Germinal center (tissue), 1 donor: ENCODE measurements at places on chromosomes 3 and 15.

GRCh38 chr3:25584011-25584789, 80.5 kb downstream of the TOP2B start:
- no peak for DNase-seq

DNA sequence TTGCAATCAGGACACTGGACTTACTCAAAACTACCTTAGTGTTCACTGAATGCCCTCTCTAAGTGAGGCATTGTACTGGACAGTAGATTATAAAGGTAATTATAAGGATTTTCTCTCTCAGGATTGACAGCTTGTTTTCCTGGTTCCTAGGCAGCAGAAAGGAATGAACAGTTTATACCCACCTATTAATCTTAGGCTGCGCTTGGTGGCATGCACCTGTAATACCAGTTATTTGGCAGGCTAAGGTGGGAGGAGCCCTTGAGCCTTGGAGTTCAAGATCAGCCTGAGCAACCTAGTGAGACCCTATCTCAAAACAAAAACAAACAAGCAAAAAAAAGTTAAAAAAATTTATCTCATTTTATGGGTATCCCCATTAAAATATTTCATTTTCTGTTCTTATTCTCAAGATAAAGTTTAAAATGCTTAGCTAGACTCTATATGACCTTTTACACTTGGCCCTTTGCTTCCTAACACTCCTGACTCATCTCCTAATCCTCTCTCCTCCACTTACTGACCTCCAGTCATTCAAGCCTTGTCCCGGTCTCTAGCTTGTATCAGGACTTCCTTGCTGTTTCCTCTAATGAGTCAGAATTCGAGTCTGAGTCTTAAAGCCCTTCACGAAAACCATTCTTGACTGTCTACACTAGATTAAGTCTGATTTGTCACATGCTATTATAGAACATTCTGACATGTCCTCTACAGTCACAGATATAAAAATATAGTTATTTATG, 348.6 kb downstream of the NLGN1 start:
- no peak for DNase-seq

- no peak for DNase-seq
Measured at GRCh38 chr3:185852635-185853034, 27.8 kb upstream of the IGF2BP2 start.

DNA sequence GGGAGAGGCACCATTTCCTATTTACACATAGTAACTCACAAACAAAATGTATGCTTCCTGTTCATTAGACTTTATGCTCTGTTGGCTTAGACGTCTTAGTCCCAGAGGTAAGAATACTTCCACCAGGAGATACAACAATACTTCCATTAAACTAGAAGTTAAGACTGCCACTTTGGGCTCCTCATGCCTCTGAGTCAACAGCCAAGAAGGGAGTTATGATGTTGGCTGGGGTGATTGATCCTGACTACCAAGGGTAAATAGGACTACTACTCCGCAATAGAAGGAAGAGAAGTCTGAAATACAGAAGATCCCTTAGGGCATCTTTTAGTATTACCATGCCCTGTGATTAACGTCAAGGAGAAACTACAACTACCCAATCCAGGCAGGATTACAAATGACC, 43.5 kb upstream of the ABI3BP start:
- no peak for DNase-seq

DNA sequence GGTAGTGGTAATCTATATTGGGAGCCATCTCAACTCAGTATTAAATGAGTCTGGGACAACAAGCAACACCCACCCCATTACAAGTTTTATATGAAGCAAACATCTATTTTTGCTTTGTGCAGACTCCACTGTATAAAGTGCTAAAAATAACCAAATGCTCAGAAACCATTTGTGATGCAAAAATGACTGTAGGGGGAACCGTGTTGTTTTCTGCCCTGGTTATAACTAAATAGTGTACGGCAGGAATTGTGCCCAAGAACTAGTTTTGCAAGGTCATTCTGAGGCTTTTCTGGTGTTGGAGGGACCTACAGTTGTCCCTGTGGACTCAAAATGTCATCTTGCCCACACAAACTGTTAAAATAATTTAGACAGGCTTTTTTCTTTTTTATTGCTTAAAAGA, 88.3 kb downstream of the ITPR1 start:
- DNase-seq = no peak

DNA sequence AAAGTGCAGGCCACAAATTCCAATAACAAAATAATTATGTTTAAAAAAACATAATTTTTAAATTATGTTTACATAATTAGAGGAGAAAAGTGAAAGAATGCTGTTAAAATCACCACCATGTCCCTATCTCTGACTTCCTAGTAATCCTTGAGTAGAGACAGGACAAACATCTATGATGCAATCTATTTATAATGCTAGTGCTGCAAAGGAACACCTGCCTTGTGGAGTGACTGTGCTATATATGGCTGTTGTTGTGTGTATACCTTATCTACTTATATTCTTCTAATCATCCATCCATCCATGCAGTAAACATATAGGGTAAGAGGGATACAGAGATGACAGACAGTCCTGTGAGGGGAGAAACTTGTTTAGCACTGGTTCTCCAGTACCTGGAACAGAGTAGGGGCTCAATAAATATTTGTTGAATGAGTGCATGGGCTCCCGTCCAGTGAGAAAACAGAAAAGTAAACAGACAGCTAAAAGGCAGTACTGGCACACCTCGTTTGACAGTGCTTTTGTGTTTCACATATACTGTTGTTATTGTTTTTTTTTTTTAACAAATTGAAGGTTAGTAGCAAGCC, 229.3 kb upstream of the UBE2E1 start:
- DNase-seq = no peak

DNA sequence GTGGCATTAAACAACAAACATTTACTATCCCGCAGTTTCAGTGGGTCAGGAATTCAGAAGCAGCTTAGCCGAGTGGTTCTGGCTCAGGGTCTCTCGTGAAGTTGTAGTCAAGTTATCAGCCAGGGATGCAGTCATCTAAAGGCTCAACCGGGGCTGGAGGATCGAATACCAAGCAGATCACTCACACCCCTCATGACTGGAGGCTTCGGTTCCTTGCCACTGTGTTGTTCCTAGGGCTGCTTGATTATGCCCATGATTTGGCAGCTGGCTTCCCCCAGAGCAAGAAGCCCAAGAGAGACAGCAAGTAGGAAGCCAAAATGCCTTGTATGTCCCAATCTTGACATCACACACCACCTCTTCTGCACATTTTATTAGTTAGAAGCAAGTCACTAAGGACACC, 33.9 kb upstream of the CDCP1 start:
- no peak for DNase-seq

GRCh38 chr3:178513546-178514380, 22.5 kb upstream of the KCNMB2 start:
- DNase-seq = no peak

GRCh38 chr3:53774414-53774813, 71.8 kb downstream of the CHDH start:
- DNase-seq = no peak

GRCh38 chr3:139654637-139655365, 23.0 kb downstream of the NMNAT3 start:
- DNase-seq = no peak

- DNase-seq = no peak
Measured at GRCh38 chr3:39410893-39411292, 4.4 kb downstream of the RPSA start.

DNA sequence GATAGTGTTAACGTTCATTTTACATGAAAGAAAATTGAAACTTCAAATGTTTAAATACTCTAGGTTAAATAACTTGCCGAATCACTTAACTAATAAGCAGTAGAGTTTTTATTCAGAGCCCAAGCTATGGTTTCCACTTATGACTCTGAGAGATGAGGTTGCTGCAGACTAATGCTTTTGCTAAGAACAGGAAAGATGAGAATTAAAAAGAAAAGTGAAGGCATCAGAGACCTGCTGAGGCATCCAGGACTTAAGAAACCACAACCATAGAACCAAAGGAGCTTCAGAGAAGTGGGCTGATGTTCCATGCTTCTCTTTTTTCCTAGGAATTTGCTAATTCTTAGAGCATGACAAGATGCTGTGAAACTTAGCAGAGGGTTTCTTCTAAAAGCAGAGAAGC, 9.5 kb downstream of the HMG20A start:
- DNase-seq = no peak

DNA sequence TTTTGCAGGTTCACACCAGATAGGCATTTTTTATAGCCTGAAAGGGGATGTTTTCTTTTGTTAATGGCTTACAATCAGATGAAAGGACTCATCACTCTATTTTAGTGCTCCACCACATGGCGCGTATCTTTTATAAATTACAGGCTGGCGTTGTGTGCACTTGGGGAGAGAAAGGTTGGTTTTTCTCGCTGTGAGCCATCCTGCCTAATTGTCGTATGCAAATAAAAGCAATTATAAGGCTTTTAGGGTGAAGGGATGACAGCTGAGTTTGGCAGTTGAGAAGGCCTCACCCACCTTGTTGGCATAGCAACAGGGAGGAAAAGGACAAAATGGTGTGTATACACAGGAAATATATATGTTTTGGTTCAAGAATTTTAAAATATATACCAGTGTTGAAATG, 268.0 kb downstream of the NR2F2 start:
- DNase-seq = no peak

- DNase-seq = no peak
Measured at GRCh38 chr3:158267015-158267414, 157.1 kb downstream of the RSRC1 start.

DNA sequence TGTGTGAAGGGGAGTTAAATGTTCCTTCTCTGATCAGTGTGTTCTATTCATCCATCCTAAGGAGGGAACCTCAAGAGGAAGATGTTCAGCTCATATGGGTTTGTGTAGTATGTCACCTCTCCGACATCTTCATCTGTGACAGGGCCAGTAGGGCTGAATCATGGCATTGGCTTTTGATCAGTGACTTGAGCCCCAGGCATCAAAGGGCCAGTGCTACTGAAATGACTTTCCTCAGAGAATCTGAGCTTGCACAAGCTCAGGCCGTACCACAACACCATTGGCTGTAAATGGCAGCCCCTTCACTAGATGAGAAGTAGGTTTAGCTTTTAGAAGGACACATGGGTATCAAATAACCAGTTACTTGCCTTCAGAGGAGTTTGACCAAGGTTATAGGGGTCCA, 183.2 kb upstream of the NR2E3 start:
- DNase-seq = no peak

DNA sequence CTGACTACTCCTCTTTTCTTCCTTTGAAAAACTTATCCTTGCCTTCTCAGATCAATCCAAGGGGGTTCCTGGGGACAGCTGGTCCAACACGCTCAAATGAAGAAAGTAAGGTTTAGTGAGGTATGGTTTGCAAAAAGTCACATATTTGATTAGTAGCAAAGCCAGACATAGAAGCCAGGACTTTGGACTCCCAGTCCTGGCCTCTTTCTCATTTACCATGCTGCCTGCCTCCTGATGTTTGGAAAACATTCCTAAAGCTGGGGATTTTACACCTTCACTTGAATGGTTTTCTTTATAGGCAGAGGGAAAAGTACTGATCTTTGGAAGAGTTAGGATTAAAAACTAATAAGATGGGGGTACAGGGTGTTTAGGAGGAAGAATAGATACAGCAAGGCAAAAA, 14.6 kb downstream of the POPDC2 start:
- DNase-seq = no peak

DNA sequence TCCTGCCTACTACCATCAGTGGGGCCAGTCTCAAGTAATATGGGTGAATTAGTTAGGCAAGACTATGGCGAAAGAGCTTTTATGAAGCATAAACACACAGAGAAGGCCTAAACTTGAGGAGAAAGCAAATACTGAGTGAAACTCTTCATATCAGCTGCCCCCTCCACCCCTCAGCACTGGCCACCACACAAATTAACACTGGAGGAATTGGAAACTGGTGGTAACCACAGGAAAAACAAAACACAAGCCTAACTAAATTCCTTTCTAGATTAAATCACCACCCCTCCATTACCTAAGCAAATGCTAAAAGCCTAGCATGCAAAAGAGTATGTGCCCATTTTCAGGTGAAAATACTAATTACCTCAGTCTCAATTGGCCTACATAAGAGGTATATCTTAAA, 774.7 kb upstream of the NECTIN3 start:
- DNase-seq = no peak

GRCh38 chr3:188242436-188243123, 88.6 kb downstream of the LPP start:
- DNase-seq = peak; percentile 63

GRCh38 chr15:94237903-94238302, 6.5 kb downstream of the MCTP2 start:
- no peak for DNase-seq

DNA sequence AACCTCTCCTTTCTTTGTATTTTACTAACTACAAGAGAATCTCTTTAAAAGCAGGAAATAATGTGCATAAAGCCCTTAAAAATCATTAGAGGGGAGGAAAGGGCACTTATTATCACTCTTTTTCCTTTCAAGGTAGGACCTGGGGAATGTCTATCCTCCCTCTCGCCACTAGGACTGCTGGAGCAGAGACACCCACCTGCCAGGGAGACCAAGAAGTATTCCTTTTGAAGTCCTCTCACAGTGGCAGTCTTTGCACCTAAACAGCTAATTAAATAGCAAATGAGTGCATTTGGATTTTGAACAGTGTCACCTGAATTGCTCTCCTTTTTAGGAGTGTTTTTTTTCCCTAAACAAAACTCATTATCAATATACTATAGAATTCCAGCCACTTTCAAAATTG, 874.1 kb downstream of the ZPLD1 start:
- no peak for DNase-seq

DNA sequence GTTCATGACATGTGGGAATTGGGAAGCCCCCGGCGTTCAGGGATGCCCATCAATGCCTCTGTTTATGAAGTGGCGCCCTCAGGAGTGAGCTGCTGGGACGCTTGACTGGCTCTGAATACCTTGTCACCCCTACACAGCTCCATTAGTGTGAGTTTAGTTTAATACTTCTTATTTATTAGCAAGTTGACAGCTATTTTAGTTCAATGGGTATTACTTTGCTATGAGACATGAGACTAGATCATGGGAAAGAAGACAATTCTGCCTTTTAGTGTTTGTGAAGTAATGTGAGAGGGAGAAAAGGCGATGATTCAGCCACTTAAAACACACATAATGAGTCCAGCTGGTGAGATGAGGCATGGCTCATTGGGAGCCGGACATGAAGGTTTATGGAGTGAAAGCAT, 678.5 kb downstream of the NR2F2 start:
- DNase-seq = no peak

GRCh38 chr15:38554354-38554753, 10.3 kb downstream of the RASGRP1 start:
- DNase-seq = no peak

DNA sequence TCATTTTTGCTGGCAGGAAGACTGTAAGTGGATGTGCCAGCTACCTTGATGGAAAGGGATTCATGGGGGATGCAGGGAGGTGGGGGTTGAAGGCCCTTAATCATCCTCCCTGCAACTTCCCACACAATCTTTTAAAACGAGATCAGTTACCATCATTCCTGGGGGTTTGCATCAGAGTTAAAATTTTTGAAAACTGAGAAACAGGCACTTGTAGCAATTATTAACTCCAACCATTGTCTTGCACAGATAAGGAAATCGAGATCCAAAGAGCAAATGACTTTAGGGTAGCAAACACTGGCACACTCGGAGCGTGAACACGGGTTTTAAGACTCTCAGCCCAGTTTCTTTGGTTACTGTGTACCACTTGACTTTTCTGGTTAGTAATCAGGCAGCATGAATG, 41.9 kb downstream of the GPD1L start:
- DNase-seq = no peak
